ENCODE measurements at places on chromosomes 12 and 14. TPM values are rescaled to one million over a fixed set of nuclear protein-coding genes. Genes with fewer than 3 reads are reported as not detected.

DNA sequence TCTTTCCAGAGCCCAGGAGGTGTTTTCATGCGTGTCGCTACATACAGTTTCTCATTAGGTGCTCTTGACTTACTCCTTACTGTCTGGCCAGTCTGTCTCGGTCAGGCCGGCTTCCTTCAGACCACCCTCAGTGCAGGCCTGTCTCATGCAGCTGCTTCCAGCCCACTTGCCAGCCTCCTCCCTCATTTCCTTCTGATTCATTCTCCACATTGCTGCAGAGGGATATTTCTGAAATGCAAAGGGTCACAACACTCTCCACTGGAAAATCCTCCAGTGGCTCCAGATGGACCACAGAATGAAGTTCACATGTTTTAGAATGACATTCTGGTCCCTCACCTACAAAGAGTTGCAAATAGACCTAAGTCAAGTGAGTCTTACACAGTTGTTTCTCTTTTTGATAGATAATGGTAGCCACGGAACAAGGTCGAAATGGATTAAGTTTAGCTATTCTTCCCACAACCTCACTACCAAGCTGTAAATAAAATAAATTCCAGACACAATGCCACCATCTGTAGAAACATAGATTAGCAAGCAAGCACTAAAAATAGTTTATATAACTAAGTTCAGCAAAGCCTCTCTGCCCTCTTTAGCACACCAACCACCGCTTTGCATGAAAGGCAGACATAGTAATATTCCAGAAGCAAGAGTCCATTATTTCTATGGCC lies 146.9 kb downstream of the ESR2 start:
- H3K4me1 ChIP-seq, result no peaks in the 10 kb centered on the region
- DNase-seq, result no peak
- peaks cover 17% of the 10 kb centered on the region for H3K36me3 ChIP-seq
- no peak overlapping the region for H3K27ac ChIP-seq
- H3K4me3 ChIP-seq, result no peak overlapping the region
- H3K27me3 ChIP-seq, result no peaks in the 10 kb centered on the region

The LMO3 gene
- total RNA-seq, result 67.2 TPM

DNA sequence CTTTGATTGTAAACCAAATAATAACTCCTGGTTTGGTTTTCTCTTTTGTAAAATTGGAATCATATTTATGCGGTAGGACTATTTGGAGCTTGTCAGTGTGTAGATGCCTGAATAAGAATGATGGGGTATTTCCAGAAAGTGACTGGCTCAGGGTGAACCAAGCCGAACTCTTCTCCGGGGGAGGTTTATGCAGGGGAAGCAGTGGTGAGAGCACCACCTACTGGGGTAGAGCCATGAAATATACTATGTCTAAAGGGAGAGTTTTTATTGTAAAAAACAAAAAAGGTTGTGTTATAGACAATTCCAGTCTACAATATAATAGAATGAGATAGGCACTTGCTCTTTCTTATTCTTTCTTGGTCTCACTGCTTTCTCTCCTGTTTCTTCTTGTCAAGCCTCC lies 222.9 kb upstream of the SLC16A7 start:
- no peak overlapping the region for H3K4me3 ChIP-seq
- no peak overlapping the region for H3K27ac ChIP-seq
- no peak for DNase-seq
- no peaks in the 10 kb centered on the region for H3K27me3 ChIP-seq
- no peaks in the 10 kb centered on the region for H3K36me3 ChIP-seq
- H3K4me1 ChIP-seq, result peaks cover 8% of the 10 kb centered on the region

- H3K36me3 ChIP-seq, result no peaks in the 10 kb centered on the region
- no peak overlapping the region for H3K4me3 ChIP-seq
- H3K27ac ChIP-seq, result no peak overlapping the region
These were observed 989.3 kb upstream of the NOVA1 start for GRCh38 chr14:27587103-27587502.

DNA sequence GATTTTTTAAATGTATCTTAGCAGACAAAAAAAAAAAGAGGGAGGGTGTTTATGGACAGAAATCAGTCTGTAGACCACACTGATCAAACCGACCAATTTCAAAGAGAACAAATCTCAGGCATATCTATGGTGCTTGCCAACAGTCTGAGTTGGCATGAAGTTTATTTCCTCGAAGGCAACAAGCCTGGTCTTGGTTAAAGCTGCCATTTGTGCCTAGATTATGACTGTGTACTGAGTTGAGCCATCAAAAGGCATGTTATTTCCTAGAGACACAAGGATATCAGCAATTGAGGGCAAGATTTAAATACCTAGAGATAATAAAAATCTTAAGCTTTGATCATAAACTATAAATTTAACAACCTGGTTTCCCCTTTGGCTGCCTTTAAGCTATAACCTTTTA lies 119.2 kb downstream of the SLC2A13 start:
- H3K4me3 ChIP-seq, result no peak overlapping the region
- H3K4me1 ChIP-seq, result no peaks in the 10 kb centered on the region
- no peak overlapping the region for H3K27ac ChIP-seq
- no peak for DNase-seq

The NRL gene
- total RNA-seq, result 2.6 TPM

All from body of pancreas (tissue), 4 donors.